ENCODE measurements at places on chromosomes 2 and 18.

- DNase-seq, result no peak
Observed at GRCh38 chr18:14026199-14026598, 106.0 kb downstream of the ZNF519 start.

DNA sequence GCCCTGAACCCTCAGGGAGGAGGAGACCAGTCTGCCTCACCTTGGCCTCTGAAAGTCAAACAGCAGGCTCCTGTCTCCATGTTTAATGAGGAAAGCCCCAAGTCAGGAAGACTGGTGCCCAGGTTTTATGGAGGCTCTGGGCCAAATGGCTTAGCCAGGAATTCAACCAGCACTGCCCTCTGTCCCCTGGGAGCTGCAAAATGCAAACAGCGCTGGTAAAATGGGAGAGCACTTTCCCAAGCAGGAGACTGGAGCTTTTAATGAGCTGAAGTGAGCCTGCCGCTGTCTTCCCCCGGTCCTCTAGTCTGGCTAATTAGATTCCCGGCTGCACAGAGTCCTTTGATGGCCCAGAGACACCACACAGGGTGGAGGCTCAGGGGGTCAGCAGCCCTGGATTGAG is 276.0 kb upstream of the TRIB2 start:
- DNase-seq, result no peak

DNA sequence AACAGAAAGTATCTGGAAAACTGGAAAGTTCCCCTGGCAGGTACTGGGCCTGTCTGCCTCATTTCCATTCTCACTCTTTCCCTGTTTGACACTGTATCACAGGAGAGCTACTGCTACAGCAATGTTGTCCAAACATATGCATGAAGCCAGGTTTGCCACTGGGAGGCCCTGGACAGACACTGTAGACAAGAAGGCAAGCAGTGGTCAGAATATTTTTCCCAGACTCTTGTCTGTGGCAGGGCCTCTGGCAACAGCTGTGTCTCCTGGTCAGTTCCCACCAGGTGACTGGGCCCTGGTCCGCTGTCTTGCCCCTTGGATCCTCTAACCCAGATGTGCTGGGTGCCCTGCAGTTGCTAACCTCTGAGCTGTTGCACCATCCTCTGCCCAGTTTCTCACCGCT is 178.9 kb upstream of the FANCL start:
- DNase-seq, result no peak

- no peak for DNase-seq
Observed at GRCh38 chr2:175168564-175168945, 552 bp upstream of the ATF2 start.

- no peak for DNase-seq
Observed at GRCh38 chr2:98356729-98357128, 10.5 kb downstream of the CNGA3 start.

- DNase-seq, result no peak
Observed at GRCh38 chr2:218986148-218986761, 1.3 kb upstream of the FEV start.

DNA sequence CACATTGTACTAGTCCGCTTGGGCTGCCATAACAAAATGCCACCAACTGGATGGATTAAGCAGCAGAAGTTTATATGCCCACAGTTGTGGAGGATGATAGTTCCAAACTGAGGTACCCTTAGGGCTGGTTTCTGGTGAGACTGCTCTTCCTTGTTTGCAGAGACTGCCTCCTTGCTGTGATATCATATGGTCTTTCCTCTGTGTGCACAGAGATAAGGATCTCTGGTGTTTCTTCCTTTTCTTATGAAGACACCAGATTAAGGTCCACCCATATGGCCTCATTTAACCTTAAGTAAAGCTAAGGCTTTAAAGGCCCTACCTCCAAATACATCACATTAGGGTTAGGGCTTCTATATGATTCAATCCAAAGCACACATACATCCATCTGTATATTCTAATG is 738.2 kb upstream of the GCFC2 start:
- DNase-seq, result no peak

GRCh38 chr2:136022396-136023146 is 37.1 kb upstream of the DARS1 start:
- no peak for DNase-seq

GRCh38 chr2:164515734-164516133 is 105.5 kb downstream of the GRB14 start:
- no peak for DNase-seq

DNA sequence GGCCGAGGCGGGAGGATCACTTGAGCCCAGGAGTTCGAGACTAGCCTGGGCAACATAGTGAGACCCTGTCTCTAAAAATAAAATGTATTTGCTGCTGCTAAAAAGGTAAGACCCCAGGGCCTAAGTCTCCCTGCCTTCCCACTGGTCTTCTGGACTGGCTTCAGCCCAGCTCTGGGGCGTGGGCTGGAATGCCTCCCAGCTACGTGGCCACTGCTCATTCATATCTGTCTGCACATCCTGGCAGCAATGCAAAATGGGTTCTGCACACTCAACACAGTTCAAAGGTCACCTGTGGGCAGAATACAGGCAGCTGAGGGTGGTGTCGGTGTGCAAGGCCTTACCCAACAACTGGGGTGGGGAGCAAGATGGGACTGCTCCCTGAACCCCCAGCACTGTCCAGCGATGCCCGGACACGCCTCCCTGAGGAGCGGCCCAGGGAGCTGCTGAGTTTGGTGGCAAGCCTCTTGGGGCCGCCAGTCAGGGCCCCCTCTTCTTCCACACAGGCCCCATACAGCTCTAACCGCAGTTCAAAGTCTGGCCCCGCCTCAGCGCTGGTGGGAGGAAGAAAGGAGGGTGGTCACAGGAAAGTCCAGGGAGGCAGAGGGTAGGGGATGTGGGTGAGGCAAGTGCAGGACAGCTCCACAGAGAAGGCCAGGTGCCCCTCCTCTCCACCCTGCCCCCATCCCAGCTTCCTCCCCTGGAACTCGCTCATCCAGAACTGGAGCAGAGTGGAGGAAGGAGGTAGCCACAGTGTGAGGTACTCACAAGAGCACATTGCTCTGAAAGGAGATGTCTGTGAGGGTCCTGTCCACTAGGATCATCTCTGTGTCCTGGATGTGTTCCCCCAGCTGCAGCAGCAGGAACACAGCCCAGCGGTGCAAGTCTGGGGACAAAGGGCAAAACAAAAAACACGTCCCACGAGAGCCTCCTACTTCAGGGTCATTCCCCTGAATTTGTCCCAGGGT is 8.2 kb downstream of the WDR54 start:
- DNase-seq, result no peak

DNA sequence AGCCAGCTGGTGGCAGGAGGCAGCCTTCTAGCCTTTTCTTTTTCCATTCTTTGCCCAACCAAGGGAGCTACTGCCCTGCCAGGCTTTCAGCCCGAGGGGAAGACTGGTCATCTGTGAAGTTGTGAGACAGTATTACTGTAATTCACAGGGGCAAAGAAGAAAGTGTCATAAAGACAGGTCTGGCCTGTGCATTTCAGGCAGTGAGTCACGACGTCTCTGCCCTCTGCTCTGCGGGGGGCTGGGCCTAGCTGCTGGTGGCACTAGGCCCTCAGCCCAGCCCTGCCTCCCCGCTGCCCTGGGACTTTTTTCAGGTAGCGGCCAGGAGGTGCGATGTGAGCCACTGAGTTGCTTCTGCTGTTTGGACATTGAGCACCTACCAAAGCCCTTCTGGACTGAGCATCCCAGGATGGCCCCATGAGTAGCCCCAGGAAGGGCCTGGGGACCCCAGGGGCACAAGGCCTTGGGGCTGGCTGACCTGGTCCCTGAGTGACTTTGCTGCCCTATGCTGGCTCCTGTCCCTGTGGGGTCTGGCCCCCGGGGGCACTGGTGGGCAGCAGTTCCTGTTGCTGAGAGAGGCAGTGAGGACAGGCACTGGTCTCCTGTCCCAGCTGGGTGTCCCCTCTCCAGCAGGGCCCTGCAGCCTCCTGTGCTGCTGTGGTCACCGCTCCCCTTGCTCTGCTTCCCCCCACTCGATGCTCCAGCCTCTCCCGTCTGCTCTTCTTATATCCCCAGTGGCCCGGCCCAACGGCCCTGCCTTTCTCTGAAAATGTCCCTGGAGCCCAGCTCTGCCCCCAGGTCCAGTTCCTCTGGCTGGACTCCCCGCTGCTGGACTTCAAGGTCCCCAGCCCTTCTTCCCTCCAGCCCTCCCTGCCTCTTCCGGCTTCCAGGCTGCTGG is 7.0 kb downstream of the INHBB start:
- DNase-seq, result peak; percentile 63

GRCh38 chr18:79393635-79394533 is 1.8 kb upstream of the NFATC1 start:
- peak; percentile 65 for DNase-seq

DNA sequence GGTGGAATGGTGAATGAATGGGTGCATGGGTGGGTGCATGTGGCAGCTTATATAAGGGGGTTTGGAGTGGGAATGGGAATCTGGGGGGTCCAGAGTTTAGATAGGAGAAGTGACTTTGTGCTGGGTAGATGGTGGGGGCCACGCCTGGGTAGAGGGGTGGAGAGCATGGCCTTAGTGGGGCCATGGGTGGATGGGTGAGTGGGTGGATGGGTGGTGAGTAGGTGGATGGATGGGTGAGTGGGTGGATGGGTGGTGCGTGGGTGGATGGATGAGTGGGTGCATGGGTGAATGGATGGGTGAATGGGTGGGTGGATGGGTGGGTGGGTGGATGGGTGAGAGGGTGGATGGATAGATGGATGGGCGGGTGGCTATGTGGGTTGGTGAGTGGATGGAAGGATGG is 53.9 kb downstream of the MYO7B start:
- DNase-seq, result no peak

DNA sequence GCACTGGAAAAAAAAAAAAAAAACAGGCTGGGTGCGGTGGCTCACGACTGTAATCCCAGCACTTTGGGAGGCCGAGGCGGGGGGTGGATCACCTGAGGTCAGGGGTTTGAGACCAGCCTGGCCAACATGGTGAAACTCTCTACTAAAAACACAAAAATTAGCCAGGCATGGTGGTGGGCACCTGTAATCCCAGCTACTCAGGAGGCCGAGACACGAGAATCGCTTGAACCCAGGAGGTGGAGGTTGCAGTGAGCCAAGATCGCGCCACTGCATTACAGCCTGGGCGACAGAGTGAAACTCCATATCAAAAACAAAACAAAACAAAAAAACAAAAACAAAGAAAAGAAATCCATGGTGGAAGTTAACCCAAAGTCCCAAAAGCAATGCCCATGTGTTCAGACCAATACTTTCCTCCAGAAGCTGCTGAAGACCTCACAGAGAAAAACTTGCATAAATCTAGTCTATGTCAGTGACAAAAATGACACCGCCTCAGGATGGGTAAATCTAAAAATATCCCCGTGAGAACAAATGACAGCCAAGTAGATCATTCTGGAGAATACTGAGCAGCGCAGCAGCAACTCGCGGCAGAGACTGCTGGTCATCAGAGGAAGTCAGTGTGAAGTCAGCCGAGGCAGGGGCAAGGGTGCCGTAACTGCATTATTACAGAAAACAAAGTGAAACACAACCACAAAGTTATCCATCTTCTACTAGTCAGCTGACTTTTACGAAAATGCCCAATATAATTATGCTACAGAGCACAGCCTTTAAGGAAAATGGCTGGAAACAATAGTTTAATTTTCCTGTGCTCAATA is 41.0 kb downstream of the LPIN2 start:
- no peak for DNase-seq

GRCh38 chr2:156157670-156158069 is 174.9 kb downstream of the NR4A2 start:
- DNase-seq, result no peak

Data from H54 (cell line).